ENCODE measurements at places on chromosomes 6 and 20.

DNA sequence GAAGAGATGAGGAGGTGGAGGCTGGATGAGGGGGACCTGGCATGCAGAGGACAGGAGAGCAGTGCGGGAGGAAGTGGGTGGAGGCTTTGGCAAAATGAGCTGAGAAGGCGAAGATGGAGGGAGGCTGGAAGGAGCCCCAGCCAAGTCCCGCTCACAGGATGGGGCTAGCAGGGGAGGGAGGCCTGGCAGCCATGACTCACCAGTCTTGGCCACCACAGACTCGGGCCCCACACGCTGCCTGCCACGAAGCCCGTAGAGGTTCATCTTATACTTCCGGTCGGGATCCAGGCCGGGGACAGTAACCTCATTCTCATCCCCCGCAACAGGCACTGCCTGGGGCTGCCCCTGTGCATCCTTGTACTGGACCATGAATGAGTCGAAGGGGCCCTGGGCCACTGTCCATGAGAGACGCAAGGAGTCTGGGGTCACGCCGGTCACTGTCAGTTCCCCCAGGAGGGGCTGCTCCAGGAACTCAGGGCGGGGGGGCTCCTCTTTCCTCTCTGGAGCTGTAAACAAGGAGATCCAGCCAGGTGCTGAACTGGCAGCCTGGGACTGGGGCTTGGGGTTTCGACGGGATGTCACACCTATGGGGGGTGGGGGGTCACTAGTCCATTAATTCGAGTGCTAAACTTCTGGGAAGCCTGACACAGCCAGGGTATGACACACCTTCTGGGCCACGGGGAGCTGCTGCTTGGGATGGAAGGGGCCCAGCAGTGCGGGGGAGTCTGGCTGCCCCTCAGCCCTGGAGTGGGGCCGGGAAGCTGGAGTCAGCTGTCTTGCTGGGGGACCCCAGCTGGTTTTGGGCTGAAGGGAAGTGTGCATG, 27.8 kb downstream of the TNXB start:
- DNase-seq, result no peak

- DNase-seq, result no peak
Observed at GRCh38 chr6:142914937-142915697, 29.9 kb downstream of the HIVEP2 start.

DNA sequence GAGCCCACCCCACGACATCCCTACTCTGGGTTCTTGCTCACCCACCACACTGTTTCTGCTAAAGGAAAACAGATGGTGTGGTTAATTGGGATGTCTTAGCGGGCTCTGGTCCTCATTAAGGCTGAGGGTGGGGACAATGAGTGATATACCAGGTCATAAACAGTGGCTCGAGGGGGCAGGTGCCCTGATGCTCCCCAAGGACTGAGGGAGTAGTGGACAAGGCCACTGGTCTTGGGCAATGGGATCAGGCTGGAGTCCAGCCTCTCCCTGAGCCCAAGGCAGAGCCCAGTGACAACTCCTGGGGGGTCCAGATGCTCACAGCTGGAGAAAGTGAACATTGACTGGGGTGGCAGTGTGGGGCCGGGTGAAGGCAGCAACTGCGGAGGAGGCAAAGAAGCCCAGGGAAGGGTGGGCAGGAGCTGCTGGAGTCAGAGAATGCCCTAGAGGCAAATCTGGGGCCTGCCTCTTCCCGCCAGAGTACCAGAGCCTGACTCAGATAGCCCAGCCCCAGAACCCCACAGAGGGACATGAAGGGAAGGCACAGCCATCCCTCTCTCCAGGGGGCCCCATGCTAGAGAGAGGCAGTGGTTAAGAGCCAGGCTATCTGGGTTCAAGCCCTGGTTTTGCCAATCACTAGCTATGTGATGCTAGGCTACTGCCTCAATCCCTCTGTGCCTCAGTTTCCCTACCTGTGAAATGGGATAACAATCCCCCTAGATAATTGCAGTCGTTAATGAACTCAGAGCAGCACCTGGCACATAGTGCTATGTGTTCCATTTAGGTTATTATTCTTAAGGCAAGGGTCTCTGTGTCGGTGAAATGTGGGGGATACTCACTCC, 72.3 kb downstream of the MRPL14 start:
- DNase-seq, result no peak

DNA sequence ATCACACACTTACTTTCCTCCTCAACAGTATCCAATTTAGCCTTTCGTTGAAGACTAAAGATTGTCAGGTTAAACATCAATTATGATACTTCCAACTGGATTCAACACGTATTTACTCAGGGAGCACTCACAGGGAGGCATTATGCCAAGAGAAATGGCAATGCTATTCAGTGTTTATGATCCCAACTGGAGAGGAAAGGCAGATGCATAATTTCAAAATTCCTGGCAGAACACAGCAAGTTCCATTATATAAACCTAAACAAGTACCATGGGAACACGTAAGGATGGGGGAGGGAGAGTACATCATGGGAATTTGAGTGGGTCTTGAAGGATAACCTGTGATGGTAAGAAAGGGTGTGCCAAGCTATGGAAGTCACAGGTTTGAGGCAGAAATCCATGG, 112.7 kb downstream of the ISM1 start:
- no peak for DNase-seq

DNA sequence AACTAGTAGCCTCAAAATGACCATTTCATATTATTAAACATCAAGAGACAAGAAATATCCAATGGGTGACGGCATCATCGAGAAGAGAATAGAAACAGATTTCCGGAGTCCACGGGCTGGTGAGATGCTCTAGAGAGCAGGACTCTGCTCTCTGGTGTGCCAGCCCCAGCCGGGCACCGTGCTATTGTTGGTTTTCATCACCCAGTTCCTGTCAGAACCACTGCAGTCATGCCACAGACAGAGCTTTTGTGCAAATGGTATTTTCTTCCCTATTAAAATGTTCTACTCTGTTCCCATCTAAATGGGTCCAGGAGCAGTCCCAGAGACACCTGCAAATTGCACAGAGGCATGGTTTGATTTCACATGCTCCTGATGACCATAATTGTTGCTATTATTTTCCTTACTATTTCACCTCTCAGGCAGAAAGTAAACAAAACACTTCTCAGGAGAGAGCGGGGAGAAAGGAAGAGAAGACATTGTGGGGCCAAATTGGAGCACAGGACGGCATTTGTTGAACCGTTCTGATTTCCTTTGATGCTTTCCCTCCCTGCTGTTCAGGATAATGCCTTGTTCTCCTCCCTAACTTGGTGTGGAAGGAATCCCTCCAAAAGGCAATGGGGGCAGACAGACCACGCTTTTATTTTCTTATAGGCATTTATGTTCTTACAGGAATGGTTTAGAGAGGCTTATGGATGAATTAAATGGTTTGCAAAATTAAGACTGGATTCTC, 11.4 kb upstream of the RAMACL start:
- DNase-seq, result no peak

DNA sequence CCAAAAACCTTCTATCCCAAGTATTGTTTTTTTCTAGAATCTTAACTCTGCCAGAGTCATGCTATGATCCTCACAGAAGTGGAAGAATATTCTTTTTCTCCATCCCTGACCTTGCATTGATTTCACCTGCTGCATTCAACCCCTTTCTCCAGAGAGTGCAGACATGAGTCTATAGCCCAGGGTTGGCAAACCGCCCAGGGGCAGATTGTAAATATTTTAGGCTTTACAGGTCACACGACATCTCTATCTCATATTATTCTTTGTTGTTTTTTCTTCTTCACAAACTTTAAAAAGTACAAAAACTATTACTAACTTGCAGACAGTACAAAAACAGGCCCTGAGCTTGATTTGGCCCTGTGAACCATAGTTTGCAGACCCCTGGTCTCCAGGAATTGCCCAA, 112.1 kb upstream of the ASF1A start:
- DNase-seq, result no peak

GRCh38 chr6:87481931-87482330, 9.2 kb downstream of the SLC35A1 start:
- no peak for DNase-seq

DNA sequence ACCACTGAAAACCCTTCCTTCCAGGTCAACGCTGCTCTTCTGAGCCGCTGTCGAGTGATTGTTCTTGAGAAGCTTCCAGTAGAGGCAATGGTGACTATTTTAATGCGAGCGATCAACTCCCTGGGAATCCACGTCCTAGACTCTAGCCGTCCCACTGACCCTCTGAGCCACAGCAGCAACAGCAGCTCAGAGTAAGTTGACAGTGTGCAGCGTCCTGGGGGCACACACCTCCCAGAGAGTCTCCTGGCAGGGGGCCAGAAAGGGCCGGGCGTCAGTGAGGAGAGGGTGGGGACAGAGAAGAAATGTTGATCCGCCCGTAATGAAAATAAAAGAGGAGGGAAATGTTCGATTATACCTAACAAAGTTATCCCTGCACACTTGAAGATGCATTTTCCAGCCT, 5.0 kb downstream of the WRNIP1 start:
- DNase-seq, result no peak

GRCh38 chr6:43983632-43984031, 143.6 kb downstream of the MRPL14 start:
- DNase-seq, result no peak

GRCh38 chr6:5030596-5031136, 26.8 kb upstream of the RPP40 start:
- peak; percentile 75 for DNase-seq

DNA sequence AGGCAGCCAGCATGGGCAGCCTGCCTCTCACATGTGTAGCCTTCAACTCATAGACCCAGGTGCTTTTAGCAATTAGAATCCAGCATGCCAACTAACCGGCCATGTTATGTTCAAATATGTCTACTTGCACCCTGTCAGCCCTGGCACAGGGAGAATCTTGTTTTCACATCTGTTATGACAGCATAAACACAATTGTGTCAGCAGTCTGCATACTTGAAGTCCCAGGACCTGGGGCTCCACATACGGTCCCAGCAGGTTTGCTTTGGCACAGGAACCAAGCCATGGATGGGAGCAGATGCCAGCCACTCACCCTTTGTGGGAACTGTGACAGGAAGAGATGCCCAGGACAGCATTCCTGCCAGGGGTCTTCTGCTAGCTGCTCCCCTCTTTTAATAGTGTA, 67.2 kb upstream of the SYNDIG1 start:
- no peak for DNase-seq

All from activated naive CD4-positive, alpha-beta T cell treated with Interleukin-2 at 50 U/mL for 16 hours (primary cell).